ENCODE measurements at places on chromosomes 11 and 22.

- DNase-seq: no peak
Measured at GRCh38 chr22:46289244-46289891, 7.3 kb upstream of the GTSE1 start.

DNA sequence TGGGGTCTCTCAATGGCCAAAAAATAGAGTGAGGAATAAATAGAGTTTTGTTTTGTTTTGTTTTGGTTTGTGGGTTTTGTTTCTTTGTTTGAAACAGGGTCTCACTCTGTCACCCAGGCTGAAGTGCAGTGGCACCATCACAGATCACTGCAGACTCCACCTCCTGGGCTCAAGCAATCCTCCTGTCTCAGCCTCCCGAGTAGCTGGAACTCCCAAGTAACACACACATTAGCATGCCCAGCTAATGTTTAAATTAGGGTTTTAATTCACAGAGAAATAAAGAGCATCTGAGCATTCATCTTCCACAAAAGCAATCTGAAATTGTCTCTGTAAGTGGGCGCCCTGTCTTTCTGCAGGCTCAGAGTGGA lies 9.2 kb upstream of the IFITM3 start:
- no peak for DNase-seq

GRCh38 chr11:9498457-9499078 lies 37.8 kb downstream of the ZNF143 start:
- DNase-seq: no peak

DNA sequence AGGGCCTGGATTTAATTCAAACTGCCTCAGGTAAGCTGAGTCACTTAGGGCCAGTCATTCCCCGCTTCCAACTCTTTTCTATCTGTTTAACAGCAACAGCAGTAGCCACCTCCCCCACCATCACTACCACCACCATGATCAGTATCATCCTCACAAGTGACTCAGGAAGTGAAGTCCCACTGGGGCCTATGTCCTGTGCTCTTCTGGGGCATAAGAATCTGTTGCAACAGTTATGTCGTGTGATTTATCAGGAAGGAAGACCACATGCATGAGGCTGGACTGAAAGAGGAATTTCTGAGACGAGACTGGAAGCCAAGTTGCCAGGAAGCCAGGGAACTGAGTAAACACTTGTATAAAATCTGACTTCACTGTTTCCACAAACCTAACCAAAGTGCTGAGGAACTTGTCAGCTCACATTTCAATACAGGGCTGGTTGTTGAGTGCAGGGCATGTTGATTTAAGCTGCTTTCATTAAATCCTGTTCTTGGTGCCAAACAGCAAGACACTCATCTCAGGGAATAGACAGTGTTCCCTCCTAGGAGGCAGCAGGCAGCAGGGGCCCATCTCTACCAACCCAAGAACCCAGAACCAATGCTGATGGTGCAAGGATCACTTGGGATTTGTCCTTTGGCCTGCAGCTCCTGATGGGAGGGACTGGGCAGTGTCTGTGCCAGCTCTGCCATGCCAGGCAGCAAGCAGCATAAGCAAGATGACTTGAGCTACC lies 226.7 kb upstream of the NARS2 start:
- peak; percentile 90 for DNase-seq

DNA sequence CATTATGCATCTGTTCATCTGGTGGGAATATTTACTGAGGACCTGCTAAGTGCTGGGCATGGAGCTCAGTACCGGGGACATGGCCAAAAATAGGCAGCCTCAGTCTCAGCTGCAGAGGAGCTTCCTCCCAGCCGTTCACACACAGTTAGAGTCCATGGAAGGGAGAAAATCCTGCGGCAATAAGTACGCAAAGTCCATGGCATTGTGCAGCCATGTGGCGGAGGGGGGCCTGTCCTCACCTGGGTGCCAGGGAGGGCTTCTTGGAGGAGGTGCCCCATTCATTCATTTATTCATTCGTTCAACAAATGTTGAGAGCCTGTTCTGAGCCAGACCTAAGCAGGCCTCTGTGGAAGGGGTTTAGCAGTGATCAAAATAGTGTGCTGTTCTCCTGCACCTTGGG lies 59.3 kb upstream of the ANO1 start:
- DNase-seq: no peak

GRCh38 chr11:128291007-128291406 lies 296.4 kb downstream of the ETS1 start:
- DNase-seq: no peak

DNA sequence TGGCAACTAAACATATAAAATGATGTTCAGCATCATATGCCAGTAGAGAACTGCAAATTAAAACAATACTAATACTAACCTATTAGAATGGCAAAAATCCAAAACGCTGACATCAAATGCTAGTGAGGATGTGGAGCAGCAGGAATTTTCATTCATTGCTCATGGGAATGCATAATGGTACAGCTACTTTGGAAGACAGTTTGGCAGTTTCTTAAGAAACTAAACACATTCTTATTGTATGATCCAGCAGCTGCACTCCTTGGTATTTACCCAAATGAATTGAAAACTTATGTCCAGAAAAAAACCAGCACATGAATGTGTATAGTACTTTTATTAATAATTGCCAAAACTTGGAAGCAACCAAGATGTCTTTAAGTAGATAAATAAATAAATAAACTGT lies 258.0 kb downstream of the TENM4 start:
- DNase-seq: peak; percentile 7

DNA sequence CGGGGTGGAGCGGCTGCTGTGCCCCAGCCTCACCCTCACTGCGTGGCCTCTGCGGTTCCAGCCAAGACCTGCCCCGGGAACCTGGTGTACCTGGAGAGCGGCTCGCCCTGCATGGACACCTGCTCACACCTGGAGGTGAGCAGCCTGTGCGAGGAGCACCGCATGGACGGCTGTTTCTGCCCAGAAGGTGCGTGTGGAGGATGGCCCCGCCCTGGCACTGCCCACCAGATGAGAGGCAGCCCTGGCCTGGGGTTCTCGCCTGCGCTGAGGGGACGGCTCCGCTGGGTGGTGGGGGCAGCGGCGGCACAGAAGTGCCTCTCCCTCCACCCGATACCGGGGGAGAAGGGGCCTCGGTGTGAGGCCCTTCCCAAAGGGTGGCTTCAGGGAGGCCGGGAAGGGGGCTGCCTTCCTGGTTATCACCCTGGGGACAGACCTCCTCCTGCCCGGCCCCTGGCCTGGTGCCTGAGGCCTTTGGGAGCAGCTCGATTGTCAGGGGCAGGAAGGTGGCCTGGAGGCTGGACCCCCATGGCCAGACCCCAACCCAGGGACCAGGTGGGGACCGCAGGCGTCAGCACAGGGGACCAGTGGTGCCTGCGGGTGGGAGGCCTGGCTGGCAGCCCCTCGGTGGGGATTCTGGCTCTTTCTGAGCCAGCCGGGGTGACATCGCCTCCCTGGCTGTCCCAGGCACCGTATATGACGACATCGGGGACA lies 7.1 kb downstream of the MUC2 start:
- no peak for DNase-seq

DNA sequence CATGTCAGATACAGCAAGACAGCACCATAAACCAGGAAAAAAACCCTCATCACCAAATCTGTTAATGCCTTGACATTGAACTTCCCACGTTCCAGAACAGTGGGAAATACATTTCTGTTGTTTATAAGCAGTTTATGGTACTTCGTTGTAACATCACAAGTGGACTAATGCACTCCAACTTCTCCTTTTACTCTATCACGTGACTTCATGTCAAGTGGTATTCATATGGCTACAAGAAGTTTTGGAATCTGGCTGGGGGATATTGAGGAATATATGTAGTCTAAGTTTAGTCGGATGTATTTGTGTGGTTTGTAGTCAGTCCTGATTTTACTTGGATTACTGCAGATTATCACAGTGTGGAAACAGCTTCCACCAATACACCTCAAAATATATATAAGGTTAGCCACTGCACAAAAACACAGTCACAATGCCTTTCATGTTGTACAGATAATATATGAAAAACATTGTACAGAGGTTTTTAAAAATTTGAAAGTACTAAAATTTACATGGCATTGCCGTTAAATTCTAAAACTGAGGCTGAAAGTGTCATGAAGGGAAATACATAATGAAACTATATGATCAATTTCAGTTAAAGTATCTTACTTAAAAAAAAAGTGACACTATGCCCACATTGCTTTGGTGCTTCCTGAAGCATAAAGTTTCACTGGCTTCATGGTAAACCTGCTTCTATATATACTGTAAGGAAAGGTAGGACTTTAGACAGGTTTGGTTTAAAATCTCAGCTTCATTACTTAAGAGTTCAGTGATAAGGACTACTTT lies 134.1 kb downstream of the CASP12 start:
- DNase-seq: no peak

DNA sequence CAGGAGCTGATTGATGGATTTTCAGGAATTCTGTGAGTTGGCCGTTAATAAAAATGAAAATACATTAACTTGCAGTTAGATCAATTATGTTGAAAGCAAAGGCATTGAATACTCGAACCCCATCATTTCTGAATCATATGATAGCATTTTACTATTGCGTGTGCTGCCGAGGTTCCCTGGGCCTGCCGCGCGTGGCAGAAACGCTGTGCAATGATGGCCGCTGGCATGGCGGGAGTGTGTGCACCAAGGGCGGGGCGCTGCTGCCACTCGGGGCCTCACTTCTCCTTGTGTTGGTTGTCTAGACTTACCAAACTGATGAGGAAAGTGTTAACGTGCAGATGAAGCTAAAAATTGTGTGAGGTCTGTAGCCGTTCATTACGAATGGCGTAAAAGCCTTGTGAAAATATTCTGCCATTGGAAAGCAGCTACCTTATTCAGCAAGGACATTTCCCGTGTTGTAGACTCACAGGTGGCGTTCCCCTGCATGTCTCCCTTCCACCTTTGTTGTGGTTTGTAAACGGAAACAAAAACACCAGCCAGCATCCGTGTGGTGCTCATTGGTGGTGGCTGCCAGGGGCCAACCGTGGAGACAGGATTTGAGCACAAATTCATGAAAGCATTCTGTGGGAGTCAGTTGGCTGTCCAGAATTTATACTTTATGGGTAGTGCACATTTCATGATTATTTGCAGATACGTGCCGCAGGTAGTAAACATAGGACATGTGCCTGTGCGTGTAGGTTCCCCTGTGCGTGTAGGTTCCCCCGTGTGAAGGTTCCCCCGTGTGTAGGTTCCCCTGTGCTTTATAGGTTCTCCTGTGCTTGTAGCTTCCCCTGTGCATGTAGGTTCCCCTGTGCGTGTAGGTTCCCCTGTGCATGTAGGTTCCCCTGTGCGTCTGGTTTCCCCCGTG lies 5.9 kb upstream of the GRAMD4 start:
- no peak for DNase-seq

GRCh38 chr11:60528934-60529333 lies 13.7 kb downstream of the MS4A13 start:
- no peak for DNase-seq

DNA sequence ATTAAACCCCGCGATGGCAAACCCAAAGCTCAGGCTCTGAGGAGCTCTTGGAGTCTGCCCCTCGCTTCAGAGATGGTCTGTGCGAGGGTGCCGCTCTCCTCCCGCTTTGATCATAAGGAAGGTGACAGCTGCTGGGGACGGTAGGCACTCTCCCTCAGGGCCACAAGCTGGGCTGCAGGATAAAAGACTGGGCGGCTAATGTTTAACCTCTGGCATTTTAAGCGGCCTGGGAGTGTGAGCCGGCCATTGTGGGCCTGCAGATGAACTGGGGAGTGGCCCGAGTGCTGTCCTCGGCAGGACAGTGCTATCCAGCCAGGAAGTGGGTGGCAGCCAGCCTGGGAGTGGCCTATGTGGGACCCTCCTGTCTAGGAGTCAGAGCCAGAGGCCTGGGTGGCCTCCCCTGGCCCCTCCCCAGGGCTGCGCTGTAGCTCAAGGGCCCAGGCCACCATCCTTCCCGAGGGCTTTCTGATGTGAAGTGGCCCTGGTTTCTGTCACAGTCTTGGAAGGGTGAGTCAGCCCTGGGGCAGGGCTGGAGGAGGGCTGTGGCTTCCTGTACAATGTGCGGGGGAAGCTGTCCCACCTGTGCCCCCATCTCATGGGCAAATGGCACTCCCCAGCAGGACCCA lies 58.7 kb upstream of the PRODH start:
- no peak for DNase-seq

DNA sequence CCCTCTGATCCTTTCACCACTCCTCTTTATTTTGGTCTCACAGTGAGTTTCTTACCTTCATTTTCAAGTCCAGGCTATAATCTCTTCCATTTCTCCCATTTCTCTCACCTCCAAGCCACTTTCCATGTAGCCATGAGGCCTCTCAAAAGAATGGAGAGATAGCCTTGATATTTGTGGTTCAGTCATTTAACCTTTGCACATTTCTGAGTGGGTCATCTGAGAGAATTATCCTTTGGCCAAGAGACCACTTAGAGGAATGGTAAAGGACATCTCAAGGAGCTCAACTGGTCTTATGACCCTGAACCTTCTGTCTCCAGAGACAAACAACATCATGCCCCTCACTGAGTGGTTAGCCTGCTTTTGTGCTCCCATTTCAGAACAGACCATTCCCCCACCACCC lies 121.1 kb downstream of the KIRREL3 start:
- DNase-seq: no peak
